Lung microvascular endothelial cell (primary cell): ENCODE measurements at places on chromosomes 7 and 10. TPM values are rescaled to one million over a fixed set of nuclear protein-coding genes. Genes with fewer than 3 reads are reported as not detected.

IFIT1B gene
- total RNA-seq, result not detected in 2 replicates

FAM20C gene
- total RNA-seq, result 0.65 and 0.79 TPM in 2 replicates

PGAM2 gene
- total RNA-seq, result under 0.01 TPM in 1 of 2 replicates, not detected in the other

REEP3 gene
- 38.1 and 66.1 TPM in 2 replicates for total RNA-seq

SLC18A3 gene
- not detected in 2 replicates for total RNA-seq

GRCh38 chr7:138979988-138980562 lies 1.1 kb downstream of the KIAA1549 start:
- no peak for DNase-seq

- DNase-seq, result no peak
These were observed 13.3 kb downstream of the COL28A1 start for GRCh38 chr7:7522421-7522820.
